ENCODE measurements at places on chromosomes 6 and 20. TPM values are rescaled to one million over a fixed set of nuclear protein-coding genes. Genes with fewer than 3 reads are reported as not detected.
A peak's percentile ranks its signal among the peaks of the same experiment; 100 is the strongest.

The TMEM200A gene
- not detected for total RNA-seq

- H3K4me1 ChIP-seq, result no peaks in the 10 kb centered on the region
- no peak overlapping the region for H3K27ac ChIP-seq
- no peak overlapping the region for H3K4me3 ChIP-seq
- no peaks in the 10 kb centered on the region for H3K36me3 ChIP-seq
Observed at GRCh38 chr6:169895926-169896761, 144.7 kb downstream of the ERMARD start.

- H3K4me1 ChIP-seq, result peaks cover 13% of the 10 kb centered on the region
- no peak for DNase-seq
- H3K36me3 ChIP-seq, result no peaks in the 10 kb centered on the region
- H3K4me3 ChIP-seq, result no peak overlapping the region
- no peak overlapping the region for H3K27ac ChIP-seq
Observed at GRCh38 chr6:36804563-36804962, 34.7 kb downstream of the CPNE5 start.

DNA sequence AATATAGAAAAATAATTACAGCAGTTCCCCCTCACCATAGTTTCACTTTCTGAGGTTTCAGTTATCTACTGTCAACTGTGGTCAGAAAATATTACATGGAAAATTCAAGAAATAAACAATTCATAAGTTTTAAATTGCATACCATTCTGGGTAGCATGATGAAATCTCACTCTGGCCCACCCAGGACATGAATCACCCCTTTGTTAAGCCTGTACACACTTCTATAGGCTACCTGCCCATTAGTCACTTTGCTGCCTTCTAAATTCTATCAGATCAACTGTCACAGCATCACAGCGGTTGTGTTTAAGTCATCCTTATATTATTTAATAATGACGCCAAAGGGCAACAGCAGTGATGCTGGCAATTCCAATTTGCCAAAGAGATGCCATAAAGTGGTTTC, 140.3 kb upstream of the RUNX2 start:
- peaks cover 35% of the 10 kb centered on the region for H3K4me1 ChIP-seq
- no peaks in the 10 kb centered on the region for H3K27me3 ChIP-seq
- H3K4me3 ChIP-seq, result no peak overlapping the region
- DNase-seq, result peak; percentile 25

- H3K4me1 ChIP-seq, result peaks cover 82% of the 10 kb centered on the region
- no peaks in the 10 kb centered on the region for H3K36me3 ChIP-seq
- H3K27me3 ChIP-seq, result no peaks in the 10 kb centered on the region
- H3K27ac ChIP-seq, result peak overlapping the region; percentile 92
Observed at GRCh38 chr6:37137201-37138090, 32.5 kb upstream of the PIM1 start.

The IL17F gene
- not detected for total RNA-seq

DNA sequence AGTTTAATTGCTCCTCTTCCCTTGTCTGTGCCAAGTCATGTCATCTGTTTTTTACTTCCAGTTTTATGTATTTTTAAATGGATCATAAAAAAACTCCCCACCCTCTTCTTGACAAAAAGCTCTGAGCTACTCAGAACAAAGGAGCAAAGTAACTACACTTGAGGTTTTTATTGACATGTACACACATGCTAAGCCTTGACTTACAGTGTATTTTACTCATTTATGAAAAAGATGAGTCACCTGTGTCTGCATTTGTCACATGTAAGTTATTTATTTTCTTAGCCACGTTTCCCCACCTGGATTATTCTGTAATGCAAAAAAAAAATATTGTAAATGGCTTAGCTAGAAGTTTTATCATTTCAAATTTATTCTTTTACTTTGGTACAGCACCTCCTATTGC, 628.8 kb upstream of the SLC35B3 start:
- no peaks in the 10 kb centered on the region for H3K27me3 ChIP-seq
- no peak overlapping the region for H3K27ac ChIP-seq
- no peak overlapping the region for H3K4me3 ChIP-seq
- DNase-seq, result no peak

Measured in HepG2 (cell line).